ENCODE measurements at places on chromosomes 12 and 14. TPM values are rescaled to one million over a fixed set of nuclear protein-coding genes. Genes with fewer than 3 reads are reported as not detected.

DNA sequence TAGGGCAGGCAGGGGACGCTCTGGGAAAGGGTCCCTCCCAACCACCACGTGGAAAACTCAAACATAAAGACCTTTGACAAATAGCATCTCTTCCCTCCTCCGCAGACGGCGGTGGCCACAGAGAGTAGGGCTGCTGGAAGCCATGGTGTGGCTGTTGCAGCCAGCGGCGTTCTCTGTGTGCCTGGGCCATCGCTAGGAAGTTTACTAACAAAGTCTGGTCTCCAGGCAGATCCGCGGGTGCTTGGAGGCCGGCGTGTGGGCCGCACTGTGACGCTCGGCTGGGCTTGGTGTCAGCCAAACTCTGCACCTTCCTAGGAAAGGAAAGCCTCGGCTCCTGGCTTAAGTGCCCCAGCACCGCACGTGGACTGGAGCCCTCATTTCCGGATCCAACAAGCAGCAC is 65.6 kb downstream of the CCDC88C start:
- no peak for DNase-seq
- H3K27me3 ChIP-seq, result no peaks in the 10 kb centered on the region
- H3K4me3 ChIP-seq, result peak overlapping the region; percentile 47
- peaks cover 48% of the 10 kb centered on the region for H3K36me3 ChIP-seq

DNA sequence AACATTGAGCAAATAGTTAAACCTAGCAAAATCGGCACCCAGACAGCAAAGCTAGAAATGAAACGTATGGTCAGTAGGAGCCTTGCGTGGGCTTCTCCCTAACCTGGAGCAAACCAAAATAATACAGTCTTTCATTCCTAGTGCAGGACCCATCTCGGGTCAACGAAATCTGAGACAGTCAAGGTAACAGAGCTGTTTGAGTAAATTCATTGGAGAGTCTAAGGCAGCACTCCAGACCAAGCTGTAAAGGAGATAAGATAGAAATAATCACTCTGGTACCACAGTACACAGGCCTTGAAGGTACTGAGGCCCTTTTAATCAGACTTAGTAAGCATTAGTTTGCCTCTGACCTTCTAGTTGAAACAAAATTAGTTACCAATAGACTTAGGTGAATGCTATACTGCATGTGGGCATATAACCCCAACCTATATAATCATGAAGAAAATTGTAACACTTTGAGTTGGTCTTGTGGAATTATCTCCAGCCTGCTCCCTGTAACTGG is 54.4 kb upstream of the BICD1 start:
- H3K27me3 ChIP-seq, result no peaks in the 10 kb centered on the region
- H3K4me3 ChIP-seq, result no peak overlapping the region
- no peaks in the 10 kb centered on the region for H3K36me3 ChIP-seq
- DNase-seq, result no peak
- H3K27ac ChIP-seq, result no peak overlapping the region
- peaks cover 3% of the 10 kb centered on the region for H3K4me1 ChIP-seq

GRCh38 chr12:124493809-124494750 is 73.3 kb downstream of the NCOR2 start:
- H3K4me3 ChIP-seq, result no peak overlapping the region
- no peak overlapping the region for H3K27ac ChIP-seq
- H3K4me1 ChIP-seq, result peaks cover 46% of the 10 kb centered on the region
- DNase-seq, result no peak
- H3K36me3 ChIP-seq, result peaks cover 30% of the 10 kb centered on the region
- no peaks in the 10 kb centered on the region for H3K27me3 ChIP-seq

DNA sequence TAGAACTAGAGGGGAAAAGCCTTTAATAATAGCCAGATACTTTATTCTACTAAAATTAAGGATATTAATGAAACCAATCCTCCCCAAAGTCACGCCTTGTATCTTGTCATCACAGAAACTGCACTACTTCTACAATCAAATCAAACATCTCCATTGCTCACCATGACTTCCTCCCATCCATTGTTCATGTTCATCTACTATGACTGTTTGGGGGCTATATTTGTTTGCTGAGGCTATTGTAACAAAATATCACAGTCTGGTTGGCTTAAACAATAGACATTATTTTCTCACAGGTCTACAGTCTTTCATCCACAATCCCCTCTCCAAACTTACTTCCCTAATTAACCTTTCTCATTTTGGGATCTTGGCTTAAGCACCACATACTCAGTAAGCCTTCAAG is 193.6 kb upstream of the FSCB start:
- H3K4me3 ChIP-seq, result no peak overlapping the region
- H3K4me1 ChIP-seq, result no peaks in the 10 kb centered on the region
- no peaks in the 10 kb centered on the region for H3K36me3 ChIP-seq
- no peaks in the 10 kb centered on the region for H3K27me3 ChIP-seq

DNA sequence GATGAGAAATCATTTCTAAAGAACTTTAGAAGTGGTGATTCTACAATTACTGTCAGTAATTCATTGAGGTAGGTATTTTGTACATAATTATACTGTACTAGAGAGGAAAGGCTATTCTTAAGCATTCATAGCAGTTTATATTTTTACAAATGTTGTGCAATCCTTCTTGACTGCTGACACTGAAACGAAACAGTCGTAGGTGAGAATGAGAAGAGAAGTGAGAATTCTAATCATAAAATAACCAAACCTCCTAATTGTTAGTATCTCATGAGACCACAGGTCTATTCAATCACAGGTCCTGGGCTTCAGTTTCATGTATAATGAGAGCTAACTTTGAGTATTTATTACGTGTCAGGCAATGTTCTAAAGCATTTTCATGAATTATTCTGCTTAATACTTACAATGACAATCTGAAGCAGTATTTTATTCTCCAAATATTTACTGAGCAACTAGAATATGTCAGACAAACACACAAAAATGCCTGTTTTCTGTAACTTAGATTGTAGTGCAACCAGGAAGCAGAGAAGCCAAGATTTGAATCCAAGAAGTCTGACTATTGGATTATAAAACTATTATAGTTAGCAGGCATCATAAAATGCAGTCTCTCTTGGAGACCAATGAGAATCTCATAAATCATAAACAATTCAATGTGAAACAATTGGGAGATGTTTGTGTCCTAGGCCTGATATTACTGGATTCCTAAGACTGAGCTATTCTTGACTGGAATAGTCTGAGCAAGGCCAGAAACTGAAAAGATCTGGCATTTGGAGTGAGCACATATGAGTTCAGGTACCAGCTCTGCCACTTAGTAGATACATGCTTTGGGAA is 24.3 kb downstream of the RERG start:
- H3K4me3 ChIP-seq, result no peak overlapping the region
- H3K36me3 ChIP-seq, result no peaks in the 10 kb centered on the region
- no peaks in the 10 kb centered on the region for H3K27me3 ChIP-seq

The LMNTD1 gene
- not detected for total RNA-seq
